ENCODE measurements at places on chromosomes 7 and 10.

- DNase-seq, result no peak
These were observed 238.5 kb upstream of the AKR1E2 start for GRCh38 chr10:4587466-4587865.

- DNase-seq, result no peak
These were observed 83.8 kb downstream of the LSM5 start for GRCh38 chr7:32406386-32406785.

DNA sequence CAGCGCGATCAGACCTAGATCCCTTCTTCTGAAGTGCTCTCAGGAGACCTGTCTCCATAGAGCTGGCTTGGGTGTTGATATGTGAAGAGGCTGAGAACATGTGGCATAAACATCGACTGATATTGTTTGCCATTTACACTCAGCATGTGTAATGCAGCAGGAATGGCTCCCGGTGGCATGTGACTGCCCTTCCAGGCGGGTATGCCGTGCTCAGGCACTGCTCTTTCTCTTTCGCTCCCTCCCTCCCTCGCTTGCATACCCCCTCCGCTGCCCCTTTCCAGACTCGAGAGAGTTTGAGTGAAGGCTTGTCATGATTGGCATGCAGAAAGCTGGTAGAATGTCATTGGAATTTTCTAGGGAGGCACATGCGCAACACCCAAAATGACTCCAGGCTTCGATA is 107.3 kb upstream of the PDCD4 start:
- DNase-seq, result no peak

- DNase-seq, result no peak
These were observed 18.5 kb upstream of the LMOD2 start for GRCh38 chr7:123637203-123637602.

DNA sequence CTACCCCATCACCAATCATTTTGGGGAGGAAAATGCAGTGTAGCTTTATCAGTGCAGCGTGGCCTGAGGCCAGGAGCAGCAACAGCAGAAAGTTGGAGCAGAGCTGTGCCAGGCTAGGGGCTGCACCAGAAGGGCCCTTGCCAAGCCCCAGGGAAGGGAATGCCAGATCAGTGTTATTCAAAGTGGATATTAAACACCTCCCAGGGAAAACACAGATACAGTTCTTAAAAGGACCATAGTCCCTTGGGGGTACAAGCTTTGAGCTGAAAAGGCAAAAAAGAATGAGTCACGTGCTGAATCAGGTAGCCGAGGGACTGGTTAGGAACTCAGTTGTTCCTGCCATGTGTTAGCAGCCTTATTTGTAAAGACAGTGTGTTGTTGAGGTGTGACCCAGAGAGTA is 54.0 kb downstream of the GSDME start:
- no peak for DNase-seq

- no peak for DNase-seq
These were observed 50.8 kb upstream of the PPP1R9A start for GRCh38 chr7:94856643-94857042.

DNA sequence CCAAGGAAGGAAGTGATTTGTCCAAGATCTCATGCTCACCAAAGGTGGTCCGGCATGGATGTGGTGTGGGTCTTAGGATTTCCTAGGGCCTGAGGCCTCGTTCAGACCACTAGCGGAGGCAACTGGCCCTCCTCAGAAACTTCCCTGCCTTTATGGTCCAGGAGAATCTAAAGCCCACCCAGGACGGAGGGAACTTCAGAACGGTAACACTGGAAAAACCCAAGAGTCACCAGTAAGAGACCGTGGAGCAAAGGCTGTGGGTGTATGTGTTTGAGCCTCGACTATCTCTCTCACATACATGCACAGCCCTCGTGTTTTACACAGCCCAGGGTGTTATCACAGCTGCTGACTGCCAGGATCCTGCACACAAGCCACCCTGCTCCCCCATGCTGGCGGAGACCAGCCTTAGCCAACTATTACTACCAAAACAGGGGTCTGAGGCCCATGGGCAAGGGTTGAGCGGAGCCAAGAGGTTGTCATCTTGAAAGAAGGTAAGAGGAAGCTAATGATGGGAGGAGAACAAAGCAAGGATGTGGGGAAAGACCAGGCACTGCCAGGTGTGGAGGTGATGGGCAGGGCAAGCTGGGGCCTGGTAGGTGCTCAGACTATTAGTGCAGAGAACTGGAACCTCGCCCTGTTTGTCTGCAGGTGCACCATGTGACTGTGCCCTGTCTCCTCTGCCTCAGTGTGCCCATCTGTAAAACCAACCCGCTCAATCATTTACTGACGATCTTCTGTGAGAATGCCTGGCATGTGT is 170.2 kb upstream of the ZMIZ1 start:
- no peak for DNase-seq

- no peak for DNase-seq
These were observed 264.6 kb downstream of the DGKB start for GRCh38 chr7:14637968-14638367.

DNA sequence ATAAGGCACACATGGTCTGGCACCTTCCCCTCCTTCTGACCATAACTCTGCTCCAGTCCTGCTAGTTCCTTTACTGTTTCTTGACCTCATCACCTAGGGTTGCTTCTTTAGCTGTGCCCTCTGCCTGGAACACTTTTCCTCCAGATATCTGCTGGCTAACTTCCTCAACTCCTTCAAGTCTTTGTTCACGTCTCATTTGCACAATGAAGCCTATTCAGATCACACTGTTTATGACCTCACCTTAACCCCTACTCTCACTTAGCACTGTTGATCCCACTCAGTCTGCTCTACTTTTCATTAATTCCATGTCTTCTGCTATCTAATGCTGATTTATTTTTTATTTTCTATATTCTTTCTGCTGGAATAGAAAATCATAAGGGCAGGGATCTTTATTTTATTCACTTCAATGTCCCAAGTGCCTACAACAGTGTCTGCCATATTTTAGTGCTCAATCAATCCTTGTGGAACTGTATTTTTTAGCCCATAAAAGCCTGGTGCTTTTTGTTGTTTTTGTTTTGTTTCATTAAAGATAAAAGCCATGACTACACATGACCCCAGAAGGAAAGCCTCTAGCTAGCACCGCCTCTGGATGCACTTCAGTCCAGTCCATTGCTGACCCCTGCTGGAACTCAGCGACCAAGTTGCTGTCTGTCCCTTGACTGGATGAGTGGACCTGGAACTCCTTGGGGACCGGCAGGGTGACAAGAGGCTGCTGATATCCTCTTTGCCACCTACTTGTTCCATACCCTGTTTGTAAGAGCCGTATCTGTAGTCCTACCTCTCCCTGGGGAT is 12.3 kb downstream of the KLF14 start:
- no peak for DNase-seq

GRCh38 chr10:117249493-117250093 is 8.7 kb downstream of the SLC18A2 start:
- DNase-seq, result no peak

All from GM06990 (cell line).